ENCODE measurements at places on chromosomes 16 and 17. TPM values are rescaled to one million over a fixed set of nuclear protein-coding genes. Genes with fewer than 3 reads are reported as not detected.

ABCA6 gene
- total RNA-seq: 37.1 TPM

DHX58 gene
- total RNA-seq: 17.2 TPM

CIAPIN1 gene
- 40.1 TPM for total RNA-seq

GCGR gene
- not detected for total RNA-seq

METTL2A gene
- total RNA-seq: 16.7 TPM

ELMO3 gene
- total RNA-seq: 0.29 TPM

MYH11 gene
- total RNA-seq: under 0.01 TPM

LSM12 gene
- 32.4 TPM for total RNA-seq

IRX3 gene
- under 0.01 TPM for total RNA-seq

MYO15A gene
- 3.6 TPM for total RNA-seq

SHBG gene
- 0.29 TPM for total RNA-seq

APOBR gene
- not detected for total RNA-seq

ACSM5 gene
- total RNA-seq: 0.17 TPM

MYCBPAP gene
- total RNA-seq: 1.5 TPM

TSPOAP1 gene
- total RNA-seq: 0.50 TPM

NPIPB9 gene
- total RNA-seq: 3.2 TPM

CCL7 gene
- total RNA-seq: 1.7 TPM

ASPA gene
- total RNA-seq: 1.2 TPM

NOB1 gene
- total RNA-seq: 26.5 TPM

SCRN2 gene
- 51.9 TPM for total RNA-seq

PHOSPHO1 gene
- total RNA-seq: 0.33 TPM

KCNG4 gene
- total RNA-seq: not detected

CSNK1D gene
- 70.6 TPM for total RNA-seq

ZPBP2 gene
- not detected for total RNA-seq

SOX9 gene
- 12.9 TPM for total RNA-seq

TAT gene
- not detected for total RNA-seq

COX11 gene
- total RNA-seq: 89.5 TPM

GPRC5C gene
- total RNA-seq: 4.8 TPM

TMC7 gene
- total RNA-seq: 0.73 TPM

Measured in smooth muscle cell of trachea (primary cell).